Fibroblast of skin of left quadriceps (primary cell): ENCODE measurements at places on chromosomes 4 and X.

DNA sequence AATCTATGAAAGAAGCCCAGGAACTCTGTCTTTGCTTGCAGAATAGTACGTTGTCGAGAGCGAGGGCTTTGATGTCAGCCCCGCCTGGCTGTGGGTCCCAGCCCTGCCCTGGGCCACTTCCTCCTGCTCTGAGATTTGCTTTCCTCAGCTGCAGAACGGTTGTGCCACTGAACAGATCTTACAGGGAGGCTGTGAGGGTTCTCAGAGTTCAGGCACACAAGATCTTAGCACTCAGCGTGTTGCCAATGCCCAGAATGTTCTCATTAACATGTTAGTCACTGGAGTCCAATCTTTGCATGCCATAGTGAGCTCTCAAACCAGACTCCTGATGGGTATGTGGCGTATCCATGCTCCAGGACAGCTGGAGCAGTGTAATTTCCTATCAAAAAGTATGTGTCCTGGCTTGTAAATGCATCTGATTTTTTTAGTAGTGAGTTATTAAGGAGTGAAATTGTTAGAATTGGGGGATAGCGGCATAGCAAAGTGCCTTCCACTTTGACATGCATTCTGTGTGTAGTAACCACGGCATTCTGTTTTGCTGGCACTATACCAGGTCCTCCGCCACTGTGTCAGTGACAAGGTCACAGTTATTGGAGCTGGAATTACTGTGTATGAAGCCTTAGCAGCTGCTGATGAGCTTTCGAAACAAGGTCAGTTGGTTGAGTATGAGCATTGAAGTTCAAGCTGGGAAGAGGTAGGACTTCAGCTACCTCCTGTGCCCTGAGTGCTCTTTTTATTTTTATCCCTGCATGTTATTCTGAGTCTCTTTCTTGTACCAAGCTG lies 31.6 kb downstream of the TKTL1 start:
- peak; percentile 9 for DNase-seq

GRCh38 chr4:3636646-3637320 lies 104.6 kb upstream of the LRPAP1 start:
- DNase-seq: no peak

DNA sequence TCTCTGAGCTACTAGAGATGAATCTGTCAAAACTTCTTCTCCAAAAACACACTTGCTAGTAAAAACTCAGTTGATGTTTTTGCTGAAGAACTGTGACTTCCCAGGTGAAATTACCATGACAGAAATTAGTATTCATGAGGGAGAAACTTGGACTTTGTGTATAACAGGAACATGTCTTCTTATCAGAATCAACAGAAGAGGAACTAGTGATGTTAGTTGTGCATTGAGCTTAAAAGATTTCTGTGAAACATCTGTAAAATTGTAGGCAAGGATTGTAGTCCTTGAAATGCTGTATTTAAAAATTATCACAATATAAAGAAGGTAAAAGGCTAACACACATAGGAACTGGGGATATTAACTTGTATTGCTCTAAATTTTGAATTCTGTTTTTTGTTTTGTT lies 11.3 kb downstream of the FAM241A start:
- DNase-seq: no peak

DNA sequence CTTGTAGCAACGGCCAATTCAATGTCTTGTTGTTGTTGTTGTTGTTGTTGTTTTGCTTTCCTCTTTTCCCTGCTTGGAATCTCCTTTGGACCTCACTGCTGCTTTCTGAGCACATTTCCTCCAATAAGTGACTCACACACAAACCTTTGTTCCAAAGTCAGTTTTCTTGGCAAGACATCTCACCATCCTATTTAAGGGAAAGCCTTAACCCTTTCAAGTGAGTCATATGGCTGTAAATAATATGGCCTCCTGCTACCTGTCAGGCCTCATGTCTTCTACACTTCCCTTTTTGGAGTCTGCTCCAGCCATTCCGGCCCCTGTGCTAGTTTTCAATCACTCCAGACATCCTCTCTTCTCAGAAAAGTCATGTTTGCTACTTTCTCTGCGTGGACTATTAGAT lies 79.5 kb upstream of the MAGEB10 start:
- peak; percentile 24 for DNase-seq

GRCh38 chr4:152598454-152598853 lies 62.6 kb upstream of the FBXW7 start:
- DNase-seq: no peak

- DNase-seq: no peak
These were observed 3.1 kb downstream of the MAMLD1 start for GRCh38 chrX:150365990-150366911.

GRCh38 chr4:123449780-123450179 lies 53.2 kb downstream of the SPRY1 start:
- peak; percentile 19 for DNase-seq
